ENCODE measurements at places on chromosomes 3 and 15.

DNA sequence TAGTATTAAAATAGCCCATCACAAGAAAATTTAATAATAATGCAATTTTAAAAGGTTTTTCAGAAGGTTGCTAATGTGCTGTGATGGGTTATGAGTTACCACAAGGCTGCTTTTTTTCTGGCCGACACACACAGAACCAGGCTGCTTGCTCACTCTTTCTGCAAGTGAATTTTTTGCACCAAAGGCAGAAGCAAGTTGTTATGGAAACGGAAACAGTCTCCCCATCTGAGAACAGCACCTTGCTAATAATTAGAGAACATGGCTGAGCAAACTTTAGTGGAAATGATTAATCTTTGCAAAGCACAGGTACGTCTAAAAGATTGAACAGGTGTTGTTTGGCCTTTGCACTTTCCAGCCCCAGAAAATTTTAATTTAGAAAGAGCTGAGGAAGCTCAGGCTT, 51.0 kb downstream of the CACNA2D3 start:
- DNase-seq, result no peak

- DNase-seq, result no peak
Measured at GRCh38 chr3:67215690-67216089, 217.6 kb downstream of the KBTBD8 start.

DNA sequence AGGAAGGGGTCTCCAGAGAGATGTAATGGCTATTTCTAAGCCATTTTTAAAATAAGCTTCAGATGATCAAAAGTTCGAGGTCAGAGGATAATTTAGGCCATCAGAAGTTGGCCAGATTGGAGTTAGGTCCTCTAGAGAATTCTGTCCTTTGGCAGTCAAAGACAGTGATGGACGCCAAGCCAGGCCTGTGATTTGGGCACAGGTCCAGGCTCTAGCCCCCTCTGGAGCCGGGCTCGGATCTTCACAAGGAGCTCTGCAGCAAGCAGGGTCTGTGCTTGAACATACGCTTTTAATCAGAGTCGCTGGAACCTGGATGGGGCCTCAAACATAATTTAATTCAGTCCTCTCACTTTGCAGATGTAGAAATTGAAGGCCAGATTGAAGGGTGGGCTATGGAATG, 151.4 kb upstream of the BCL6 start:
- DNase-seq, result no peak

- DNase-seq, result no peak
Measured at GRCh38 chr3:188911026-188911850, 260.5 kb upstream of the TPRG1 start.

DNA sequence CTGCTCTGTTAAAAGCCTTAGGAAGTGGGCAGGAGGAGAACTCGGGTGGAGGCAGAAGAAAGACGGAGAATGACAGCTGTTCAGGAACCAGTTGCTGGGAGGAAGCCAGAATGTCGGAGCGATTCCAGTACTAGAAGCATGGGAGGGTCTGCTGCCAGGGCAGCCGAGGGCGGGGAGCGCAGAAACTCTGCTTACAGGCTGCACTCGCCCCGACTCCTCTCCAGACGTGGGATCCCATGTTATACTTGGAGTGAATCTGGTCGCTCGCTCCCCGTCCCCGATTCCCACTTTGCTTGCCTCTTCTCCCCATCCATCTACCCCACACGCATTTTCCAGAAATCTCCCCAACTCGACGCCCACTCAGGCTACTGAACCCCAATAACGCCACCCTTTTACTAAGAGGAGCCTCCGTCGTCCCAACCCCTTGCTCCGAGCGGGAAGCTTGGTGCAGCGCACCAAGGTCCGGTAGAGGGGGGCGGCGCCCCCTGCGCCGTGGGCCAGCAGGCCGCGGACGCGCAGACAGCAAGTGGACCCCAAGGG, 665 bp downstream of the GATM start:
- no peak for DNase-seq

- no peak for DNase-seq
Measured at GRCh38 chr3:25380222-25380739, 47.8 kb upstream of the RARB start.
